ENCODE measurements at places on chromosomes 2 and 18. TPM values are rescaled to one million over a fixed set of nuclear protein-coding genes. Genes with fewer than 3 reads are reported as not detected.

PSMD14 gene
- total RNA-seq: 84.4 TPM

CSRNP3 gene
- total RNA-seq: not detected

OTOS gene
- total RNA-seq: not detected

SCN9A gene
- 1.9 TPM for total RNA-seq

C2orf69 gene
- total RNA-seq: 16.1 TPM

GPR45 gene
- not detected for total RNA-seq

GCKR gene
- total RNA-seq: not detected

SEMA4F gene
- total RNA-seq: 4.4 TPM

AMER3 gene
- not detected for total RNA-seq

MAPRE2 gene
- 44.5 TPM for total RNA-seq

SLC19A3 gene
- not detected for total RNA-seq

MYCN gene
- not detected for total RNA-seq

RALBP1 gene
- total RNA-seq: 45.0 TPM

C2orf78 gene
- total RNA-seq: not detected

OR6B2 gene
- total RNA-seq: not detected

SLC14A1 gene
- 2.4 TPM for total RNA-seq

CTNNA2 gene
- total RNA-seq: not detected

TSGA10 gene
- 3.5 TPM for total RNA-seq

LONRF2 gene
- total RNA-seq: 0.27 TPM

DES gene
- not detected for total RNA-seq

TYW5 gene
- total RNA-seq: 9.9 TPM

IL1R1 gene
- total RNA-seq: 0.11 TPM

ATRAID gene
- total RNA-seq: 82.5 TPM

CCDC74A gene
- 1.9 TPM for total RNA-seq

RAB31 gene
- 1.1 TPM for total RNA-seq

CHRNG gene
- total RNA-seq: not detected

DAW1 gene
- not detected for total RNA-seq

MOCOS gene
- 0.30 TPM for total RNA-seq

TMEM247 gene
- total RNA-seq: not detected

SLC11A1 gene
- 0.27 TPM for total RNA-seq

SRD5A2 gene
- total RNA-seq: 0.05 TPM

FNDC4 gene
- total RNA-seq: not detected

All from T-helper 2 cell treated with Interferon-gamma antibody and Interleukin-4, amounts not matched to agents 100 ng/mL and 5 ng/mL, for 36 hours (primary cell).